ENCODE measurements at places on chromosomes 12 and 14.

DNA sequence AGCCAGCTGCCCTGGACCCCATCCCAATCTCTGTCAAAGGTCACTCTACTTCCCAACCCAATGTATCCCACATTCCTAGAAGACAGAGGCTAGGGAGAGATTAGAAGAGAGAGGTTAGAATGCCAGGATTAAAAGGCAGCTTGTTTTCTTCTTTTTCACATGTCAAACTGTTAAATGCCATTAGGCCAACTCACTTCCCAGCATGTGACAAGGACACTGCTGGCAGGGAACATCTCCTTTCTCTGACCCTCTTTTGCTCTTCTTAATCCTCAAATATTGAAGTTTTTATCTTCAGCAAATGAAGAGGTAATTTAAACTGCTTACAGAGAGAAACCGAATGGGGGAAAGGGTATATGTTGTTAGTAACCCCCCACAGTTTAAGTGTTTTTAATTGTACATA, 89.1 kb downstream of the BBS10 start:
- no peak for DNase-seq

GRCh38 chr14:44341116-44341515, 166.0 kb downstream of the FSCB start:
- no peak for DNase-seq

GRCh38 chr12:54033106-54033979, 493 bp downstream of the HOXC5 start:
- no peak for DNase-seq

DNA sequence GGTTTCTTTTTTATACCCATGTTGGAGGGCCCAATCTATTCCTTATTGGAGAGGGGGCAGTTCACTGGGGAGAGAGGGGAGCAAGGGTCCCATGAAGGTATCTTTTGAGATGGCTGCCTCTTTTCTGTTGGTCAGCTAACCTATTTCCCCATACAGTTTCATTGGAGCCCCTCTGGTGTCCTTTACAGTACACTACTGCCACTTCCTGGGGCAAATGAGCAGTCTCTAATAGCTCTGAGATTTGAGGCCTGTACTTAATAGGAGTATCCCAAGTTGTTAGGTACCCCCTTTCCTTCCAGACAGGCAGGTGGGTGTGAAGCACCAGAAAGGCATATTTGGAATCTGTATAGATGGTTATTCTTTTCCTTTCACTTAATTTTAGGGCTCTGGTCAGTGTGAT, 41.3 kb upstream of the RNU6-8 start:
- no peak for DNase-seq

- DNase-seq: no peak
Measured at GRCh38 chr12:466039-466438, 6.3 kb downstream of the B4GALNT3 start.

- DNase-seq: no peak
Measured at GRCh38 chr12:22463306-22463705, 81.0 kb downstream of the C2CD5 start.

DNA sequence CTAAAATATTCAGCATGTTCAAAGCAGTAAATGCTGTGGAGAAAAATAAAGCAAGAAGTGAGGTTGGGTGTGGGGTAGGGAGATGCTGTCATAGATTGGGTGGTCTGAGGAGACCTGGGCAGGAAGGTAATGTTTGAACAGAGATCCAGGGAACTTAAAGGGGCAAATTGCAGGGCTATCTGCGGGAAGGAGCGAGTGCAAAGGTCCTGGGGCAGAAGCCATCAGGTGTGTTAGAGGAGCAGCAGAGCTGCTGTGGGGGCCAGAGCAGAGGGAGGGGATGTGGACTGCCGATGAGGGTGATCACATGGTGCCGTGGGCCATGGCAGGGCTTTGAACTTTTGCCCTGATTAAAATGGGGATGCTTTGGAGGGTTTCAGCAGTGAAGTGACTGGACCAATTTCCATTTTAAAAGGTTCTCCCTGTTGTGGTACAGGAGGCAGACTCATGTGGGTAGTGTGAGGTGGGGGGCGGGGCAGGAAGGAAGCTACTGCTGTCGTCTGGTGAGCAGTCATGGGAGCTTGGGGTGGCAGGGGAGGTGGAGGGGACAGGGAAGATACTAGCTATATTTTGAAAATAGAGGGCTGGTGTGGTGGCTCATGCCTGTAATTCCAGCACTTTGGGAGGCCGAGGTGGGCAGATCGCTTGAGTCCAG, 145.0 kb downstream of the AACS start:
- no peak for DNase-seq

DNA sequence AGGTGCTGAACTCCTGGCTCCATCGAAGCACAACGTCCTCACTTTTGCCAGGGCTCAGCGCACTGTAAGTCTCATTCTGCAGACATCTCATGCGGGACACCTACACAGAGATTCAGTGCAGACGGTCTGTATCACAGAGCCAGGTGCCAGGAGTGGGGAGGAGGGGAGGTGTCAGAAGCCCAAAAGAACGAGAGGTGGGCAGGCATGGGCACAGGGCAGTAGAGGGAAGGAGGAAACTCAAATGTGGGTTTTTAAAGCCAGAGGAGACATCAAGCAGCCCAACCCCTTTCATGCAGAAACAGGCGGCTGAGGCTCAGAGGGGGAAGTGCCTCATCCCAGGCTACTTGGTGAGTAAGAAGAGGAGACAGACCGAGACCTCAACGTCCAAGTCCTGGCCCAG, 2.5 kb upstream of the LPAR5 start:
- DNase-seq: no peak

- no peak for DNase-seq
Measured at GRCh38 chr12:104003596-104003995, 37.9 kb downstream of the TDG start.

GRCh38 chr12:105928436-105928835, 210.3 kb downstream of the NUAK1 start:
- DNase-seq: no peak

- DNase-seq: no peak
Measured at GRCh38 chr14:72578514-72578913, 315.4 kb downstream of the DPF3 start.

DNA sequence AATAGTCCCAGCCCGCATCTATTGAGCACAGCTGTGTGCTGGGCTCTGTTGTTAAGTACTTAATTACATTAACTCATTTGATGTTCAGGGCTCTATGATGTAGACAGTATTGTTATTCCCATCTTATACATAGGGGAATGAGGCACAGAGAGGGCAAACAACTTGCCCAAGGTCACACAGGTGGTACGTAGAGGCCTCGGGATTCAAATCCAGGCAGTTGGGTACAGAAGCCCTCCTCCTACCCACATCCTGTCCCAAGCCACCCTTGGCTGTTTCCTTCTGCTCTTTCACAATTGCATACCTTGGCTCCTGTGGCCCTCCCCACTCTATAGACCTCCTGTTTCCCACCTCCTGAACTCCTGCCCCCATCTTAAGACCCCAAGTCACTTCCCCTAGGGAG, 10.0 kb upstream of the GPR68 start:
- no peak for DNase-seq

- no peak for DNase-seq
Measured at GRCh38 chr12:92779902-92780301, 77.1 kb downstream of the PLEKHG7 start.

GRCh38 chr12:54040648-54041047, 7.8 kb downstream of the HOXC5 start:
- DNase-seq: no peak

DNA sequence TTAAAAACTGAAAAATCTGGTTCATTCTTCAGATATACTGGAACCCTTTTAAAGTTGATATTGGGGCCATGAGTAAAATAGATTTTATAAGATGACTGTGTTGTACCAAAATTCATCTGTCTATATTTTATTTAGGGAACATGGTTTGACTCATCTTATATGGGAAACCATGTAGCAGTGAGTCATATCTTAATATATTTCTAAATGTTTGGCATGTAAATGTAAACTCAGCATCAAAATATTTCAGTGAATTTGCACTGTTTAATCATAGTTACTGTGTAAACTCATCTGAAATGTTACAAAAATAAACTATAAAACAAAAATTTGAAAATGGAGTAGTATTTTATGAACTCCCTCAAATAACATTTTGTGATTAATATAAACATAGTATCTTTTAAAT, 14.2 kb downstream of the PTGER2 start:
- DNase-seq: no peak

- no peak for DNase-seq
Measured at GRCh38 chr14:93322929-93323599, 9.8 kb downstream of the BTBD7 start.

GRCh38 chr14:75310295-75311111, 31.9 kb downstream of the FOS start:
- DNase-seq: no peak

DNA sequence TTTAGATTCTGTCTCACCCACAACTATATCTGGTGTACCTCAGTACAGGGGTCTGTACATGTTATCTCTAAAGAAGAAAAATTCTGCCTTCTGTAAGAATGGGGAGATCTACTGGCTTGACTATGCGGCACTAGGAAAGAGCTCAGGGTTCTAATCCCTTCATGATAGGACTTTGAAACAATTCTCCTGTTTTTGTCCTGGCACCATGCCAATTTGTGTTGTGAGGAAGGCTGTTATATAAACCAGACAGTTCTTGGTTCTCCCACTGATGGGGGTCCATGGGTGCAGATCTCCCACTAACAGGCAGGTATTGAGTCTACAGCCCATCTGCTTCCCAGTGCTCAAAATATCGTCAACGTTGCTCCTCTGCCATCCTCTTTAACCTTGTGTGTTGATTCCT, 883.7 kb downstream of the GALC start:
- no peak for DNase-seq

- no peak for DNase-seq
Measured at GRCh38 chr14:81400852-81401251, 728 bp upstream of the STON2 start.

DNA sequence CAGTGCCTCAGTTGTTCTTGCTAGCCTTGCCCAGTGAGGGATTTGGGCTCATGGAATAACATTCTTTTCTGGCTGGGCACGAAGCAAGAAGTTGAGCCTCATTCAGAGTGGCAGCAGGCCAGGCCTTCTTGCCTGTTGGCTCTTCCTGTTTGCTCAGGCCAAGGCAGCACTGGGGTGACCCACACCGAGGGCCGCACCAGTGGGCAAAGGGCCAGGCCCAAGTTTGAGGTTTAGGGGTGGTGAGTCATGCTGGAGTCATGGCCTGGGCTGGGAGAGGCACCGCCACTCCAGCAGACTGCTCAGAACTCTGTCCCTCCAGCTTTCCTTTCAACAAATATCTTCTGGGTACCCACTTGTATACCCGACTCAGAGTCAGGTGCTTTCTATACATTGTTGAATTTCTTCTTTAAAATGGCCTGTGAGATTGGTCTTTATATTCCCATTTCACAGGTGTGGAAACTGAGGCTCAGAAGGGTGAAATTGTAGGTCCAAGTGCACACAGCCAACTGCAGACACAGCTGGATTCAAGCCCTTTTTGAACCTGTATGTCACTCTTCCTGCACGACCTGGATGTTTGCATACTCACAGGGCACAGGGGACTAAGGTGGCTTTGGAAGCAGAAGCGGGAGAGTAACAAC, 279.4 kb downstream of the FOXN3 start:
- DNase-seq: no peak

DNA sequence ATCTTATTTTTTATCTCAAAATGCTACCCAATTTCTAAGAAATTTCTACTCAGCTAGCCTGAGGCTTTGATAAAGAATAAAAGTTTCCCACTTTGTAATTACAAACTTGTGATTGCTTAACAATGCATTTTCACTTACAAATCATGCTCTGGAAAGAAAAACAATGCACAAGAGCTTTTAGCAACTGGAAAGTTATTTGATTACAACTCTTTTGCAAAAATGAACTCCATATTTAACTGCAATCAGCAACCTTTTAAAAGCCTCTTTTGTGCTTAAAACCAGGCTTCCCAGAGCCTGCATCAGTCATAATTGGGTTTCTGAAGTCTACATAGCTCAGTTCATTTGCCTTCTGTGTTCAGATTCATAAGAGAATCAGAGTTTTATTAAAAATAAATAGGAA, 395.2 kb downstream of the PAWR start:
- DNase-seq: no peak

GRCh38 chr14:74574090-74574433, 38.0 kb downstream of the LTBP2 start:
- DNase-seq: no peak

- no peak for DNase-seq
Measured at GRCh38 chr12:2169940-2170339, 117.2 kb downstream of the CACNA1C start.

DNA sequence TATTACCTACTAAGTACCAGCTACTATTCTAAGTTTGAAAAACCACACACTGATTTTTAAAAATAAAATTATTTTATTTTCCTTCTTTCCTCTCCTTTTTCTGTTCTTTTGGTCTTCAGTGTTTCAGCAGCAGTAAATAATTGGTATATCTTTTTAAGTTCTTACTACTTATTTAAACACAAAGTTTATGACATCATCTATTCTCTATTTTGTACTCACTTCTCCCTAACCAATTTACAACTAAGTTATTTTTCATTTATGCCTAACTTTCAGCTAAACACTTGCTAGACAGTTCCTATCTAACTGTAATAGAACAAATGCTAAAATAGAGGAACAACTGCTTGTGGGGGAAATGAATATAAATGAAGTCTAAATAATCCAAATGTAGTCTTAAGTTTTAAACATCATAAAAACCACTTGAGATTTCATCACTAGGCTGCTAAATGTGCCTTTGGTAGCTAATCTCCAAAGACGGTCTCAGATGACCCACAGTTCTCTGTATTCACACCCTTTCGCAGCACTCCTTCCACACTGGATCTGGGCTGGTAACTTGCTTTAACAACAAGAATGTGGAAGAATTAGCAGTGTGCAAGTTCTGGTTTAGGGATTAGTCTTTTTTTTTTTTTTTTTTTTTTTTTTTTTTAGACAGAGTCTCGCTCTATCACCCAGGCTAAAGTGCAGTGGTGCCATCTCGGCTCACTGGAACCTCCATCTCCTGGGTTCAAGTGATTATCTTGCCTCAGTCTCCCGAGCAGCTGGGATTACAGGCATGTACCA, 41.0 kb downstream of the TFCP2 start:
- DNase-seq: no peak

DNA sequence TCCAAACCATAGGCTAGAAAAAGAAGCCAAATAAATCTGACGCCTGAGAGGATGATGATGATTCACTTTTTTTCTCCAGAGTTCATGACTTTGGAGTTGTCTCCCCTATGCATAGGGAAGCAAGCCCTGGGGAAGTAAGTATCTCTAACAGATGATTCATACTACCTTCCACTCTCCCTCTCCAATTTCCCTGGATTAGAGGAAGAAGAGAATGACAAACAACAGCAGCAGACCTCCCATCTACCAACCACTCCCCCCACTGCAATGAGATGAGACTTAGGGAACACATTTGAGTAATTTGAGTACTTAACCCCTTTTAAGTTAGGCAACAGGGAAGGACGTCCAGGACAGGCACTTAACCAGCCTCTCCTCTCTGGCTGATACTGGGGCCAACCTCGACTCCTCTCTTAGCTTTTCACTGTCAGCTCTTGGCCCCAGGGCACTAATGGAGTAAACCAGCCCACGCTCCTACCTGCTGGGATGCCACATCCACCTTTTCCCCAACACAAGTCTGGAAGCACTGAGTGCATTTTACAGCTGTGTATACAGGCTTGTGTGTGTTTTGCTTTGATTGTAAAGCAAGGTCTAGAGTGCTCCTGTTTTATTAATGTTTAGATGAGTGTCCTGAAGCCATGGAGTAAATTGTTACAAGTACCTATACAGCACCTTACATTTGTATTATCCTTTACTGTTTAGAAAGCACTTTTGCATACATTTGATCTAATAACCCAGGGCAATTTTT, 180.7 kb downstream of the PHLDA1 start:
- no peak for DNase-seq
